ENCODE measurements at places on chromosomes 2 and 18.

GRCh38 chr2:95021023-95021416 lies 4.5 kb upstream of the MAL start:
- DNase-seq, result no peak

- DNase-seq, result no peak
These were observed 90.0 kb upstream of the GULP1 start for GRCh38 chr2:188201639-188202038.

- no peak for DNase-seq
These were observed 43.5 kb upstream of the ACVR1C start for GRCh38 chr2:157672129-157672528.

- DNase-seq, result no peak
These were observed 125.9 kb downstream of the LYPD1 start for GRCh38 chr2:132544006-132544630.

- no peak for DNase-seq
These were observed 457.5 kb upstream of the FANCL start for GRCh38 chr2:58698620-58699019.

DNA sequence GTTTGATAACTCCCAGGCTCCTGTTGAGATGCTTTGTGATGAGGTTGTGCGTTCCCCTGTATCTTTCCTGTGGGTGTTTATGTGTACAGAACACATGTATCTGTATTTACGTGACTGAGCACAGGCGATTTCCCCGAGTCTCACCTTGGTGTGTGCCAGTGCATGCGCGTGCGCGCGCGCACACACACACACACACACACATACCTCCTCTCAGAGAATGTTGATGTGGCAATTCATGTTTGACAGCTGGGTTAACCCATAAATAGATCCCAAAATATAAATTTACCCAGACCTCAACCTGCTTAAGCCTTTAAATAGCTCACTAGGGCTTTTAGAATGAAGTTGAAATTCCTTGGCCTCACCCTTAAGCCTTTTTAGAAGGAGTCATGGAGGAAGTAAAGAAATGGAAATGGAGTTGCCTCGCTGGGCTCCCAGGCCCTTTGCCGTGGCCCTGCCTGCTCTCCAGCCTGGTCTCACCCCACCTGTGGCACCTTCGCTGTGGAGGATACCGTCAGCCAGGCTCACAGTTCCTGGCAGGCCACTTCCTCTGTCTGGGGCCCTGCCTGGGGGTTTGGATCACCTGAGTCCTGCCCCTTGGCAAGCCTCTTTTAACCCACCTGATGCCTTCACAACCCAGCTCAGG lies 20.3 kb downstream of the AGAP1 start:
- no peak for DNase-seq

- DNase-seq, result no peak
These were observed 16.5 kb upstream of the ALPK2 start for GRCh38 chr18:58645398-58645797.

- DNase-seq, result no peak
These were observed 992.2 kb upstream of the PIK3C3 start for GRCh38 chr18:40962784-40963183.

DNA sequence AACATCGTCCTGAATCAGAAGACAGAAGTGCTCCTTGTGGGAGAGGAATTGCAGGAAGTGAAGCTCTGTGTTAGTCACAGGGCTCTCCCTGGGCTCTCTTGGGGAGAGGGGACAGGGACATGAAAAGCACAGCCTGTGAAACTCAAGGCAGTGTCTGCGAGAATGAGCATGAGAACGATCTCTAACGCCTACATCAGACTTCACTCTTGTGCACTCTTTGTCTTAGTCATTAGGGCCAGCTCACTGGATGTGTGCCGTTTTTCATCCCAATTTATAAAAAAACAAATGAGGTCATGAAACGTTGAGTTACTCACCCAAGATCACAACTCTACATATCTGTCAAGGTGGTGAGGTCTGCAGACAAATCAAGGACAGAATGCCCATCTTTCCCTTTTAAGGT lies 27.0 kb upstream of the TWIST2 start:
- no peak for DNase-seq

DNA sequence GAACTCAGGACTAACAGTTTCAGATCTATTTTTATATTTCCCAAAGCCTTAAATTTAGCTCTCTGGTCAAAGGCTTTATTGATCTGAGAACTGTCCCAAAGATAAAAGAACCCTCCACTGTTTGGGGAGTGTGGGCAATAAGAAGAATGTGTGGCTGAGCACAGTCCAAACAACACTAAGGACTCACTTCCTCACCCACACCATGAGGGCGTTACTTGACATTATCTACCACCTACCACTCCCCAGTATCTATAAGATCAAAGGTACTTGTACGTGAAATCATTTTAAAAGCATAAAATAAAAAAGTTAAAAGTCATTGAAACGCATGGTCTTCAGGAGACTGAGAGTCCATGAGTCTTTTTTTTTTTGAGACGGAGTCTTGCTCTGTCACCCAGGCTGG lies 54.6 kb upstream of the NFU1 start:
- no peak for DNase-seq

- DNase-seq, result no peak
These were observed 15.9 kb upstream of the SEC11C start for GRCh38 chr18:59123588-59124369.

- no peak for DNase-seq
These were observed 146.4 kb downstream of the IRS1 start for GRCh38 chr2:226652983-226653765.

- DNase-seq, result no peak
These were observed 83.5 kb downstream of the NFATC1 start for GRCh38 chr18:79479116-79479760.

DNA sequence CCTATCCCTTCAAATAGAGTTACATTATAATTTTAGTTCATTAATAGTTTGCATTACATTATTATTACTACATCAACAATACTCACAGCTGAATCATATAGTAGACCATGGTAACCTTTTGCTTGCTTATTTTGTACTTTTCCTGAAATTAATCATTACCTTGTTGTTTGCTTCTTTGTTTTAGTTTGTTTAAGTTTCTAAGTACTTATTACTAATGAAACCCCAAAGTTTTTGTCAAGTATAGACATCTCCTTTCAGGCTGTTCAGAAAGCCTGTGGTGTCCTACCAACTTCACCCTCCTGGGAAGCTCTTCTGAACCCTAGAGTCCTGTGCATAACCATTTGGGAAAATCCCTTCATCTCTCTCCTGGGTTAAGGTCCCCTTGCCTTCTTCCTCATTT lies 43.5 kb upstream of the LAPTM4A start:
- DNase-seq, result no peak

DNA sequence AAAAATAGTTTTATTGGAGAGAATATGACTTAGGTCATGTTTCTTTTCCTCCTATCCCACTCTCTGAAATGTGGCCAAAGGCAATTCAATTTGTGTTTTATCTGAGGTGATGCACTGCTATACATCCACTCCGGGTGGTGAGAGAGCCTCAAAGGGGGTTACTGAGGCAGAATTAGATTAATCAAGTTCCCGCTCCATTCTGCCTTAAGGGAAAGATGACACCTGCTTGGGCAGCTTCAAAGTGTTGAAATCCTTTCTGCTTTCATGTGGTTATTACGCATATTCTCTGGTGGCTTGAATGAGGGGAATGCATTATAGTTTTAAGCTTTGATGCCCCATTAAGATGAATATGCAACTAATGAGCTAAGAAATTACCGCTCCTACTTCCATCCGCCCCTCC lies 213.0 kb upstream of the TMEFF2 start:
- no peak for DNase-seq

DNA sequence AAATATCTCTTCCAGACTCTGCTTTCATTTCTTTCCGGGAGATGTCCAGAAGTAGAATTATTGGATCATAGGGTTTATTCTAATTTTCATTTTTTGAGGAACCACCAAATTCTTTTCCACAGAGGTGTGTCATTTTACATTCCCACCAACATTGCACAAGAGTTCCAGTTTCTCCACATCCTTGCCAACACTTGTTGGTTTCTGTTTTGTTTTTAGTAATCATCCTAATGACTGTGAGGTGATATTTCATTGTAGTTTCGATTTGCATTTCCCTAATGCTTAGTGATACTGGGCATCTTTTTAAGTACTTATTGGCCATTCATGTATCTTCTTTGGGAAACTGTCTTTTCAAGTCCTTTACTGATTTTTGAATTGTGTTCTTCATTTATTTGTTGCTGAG lies 513.1 kb downstream of the PARD3B start:
- no peak for DNase-seq

DNA sequence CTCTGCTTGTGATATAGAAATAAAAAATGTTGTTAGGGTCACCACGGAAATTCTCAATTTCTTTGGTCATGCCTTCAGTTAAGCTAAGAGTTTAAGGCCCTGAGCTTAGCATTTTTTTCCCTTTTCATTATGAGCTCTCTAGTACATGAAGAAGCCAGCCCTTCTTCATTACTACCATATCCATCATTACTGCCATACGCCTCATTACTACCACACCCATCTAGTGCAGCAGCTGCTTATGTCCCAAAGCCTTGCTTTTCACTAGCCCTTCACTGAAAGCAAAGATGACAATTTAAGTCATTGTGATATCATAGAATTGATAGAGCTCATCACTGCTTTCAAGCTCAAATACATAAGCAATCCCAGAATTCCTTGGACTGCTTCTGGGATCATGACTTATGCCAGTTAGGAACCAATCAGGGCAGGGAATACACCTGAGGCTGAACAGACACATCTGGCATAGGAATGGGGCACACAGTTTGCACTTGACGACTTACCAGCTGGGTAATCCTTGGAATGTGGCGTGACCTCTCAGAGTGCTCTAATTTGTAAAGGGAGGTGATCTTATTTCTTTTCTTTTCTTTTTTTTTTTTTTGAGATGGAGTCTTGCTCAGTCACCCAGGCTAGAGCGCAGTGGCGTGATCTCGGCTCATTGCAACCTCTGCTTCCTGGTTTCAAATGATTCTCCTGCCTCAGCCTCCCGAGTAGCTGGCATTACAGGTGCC lies 40.3 kb downstream of the SOWAHC start:
- DNase-seq, result no peak

DNA sequence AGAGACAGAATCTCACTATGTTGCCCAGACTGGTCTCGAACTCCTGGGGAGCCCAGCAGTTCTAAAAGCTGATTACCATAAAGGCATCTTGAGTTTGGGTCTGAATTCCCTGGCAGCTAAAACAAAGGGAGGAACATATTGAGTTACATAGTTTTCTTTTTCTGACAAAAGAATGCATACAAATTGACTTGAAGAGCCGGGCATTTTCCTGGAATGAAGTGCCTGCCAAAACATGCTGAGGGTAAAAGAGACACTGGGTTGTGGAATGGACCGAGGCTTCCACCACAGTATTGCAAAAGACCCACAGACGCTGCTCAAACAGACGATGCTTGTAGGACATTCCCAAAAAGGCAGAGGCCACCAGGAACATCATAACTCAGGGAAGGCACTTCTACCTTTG lies 35.1 kb upstream of the ROCK2 start:
- DNase-seq, result no peak

GRCh38 chr2:232464544-232464885 lies 8.6 kb downstream of the ALPI start:
- no peak for DNase-seq

GRCh38 chr2:33907866-33908265 lies 308.8 kb upstream of the FAM98A start:
- no peak for DNase-seq

DNA sequence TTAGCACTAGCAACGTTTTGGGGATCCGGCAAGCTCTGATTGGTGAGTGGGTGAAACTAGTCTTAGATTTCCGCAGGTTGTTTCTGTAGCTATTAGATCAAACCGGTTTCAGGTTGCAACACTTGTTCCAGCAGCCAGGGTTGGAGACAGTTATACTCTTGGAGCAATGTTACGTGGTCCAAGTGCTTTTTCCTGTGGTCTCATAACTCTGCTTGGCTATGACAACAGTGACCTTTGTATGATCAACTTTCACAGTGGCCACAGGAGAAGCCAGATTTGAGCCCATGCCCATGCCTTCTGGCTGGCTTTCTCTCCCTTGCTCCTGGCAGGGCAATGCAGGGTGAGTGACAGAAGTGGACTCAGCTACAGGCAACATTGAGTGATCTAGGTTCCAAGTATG lies 84.5 kb upstream of the TAF1B start:
- DNase-seq, result no peak

- DNase-seq, result no peak
These were observed 68.5 kb downstream of the TMEM237 start for GRCh38 chr2:201574766-201575165.

DNA sequence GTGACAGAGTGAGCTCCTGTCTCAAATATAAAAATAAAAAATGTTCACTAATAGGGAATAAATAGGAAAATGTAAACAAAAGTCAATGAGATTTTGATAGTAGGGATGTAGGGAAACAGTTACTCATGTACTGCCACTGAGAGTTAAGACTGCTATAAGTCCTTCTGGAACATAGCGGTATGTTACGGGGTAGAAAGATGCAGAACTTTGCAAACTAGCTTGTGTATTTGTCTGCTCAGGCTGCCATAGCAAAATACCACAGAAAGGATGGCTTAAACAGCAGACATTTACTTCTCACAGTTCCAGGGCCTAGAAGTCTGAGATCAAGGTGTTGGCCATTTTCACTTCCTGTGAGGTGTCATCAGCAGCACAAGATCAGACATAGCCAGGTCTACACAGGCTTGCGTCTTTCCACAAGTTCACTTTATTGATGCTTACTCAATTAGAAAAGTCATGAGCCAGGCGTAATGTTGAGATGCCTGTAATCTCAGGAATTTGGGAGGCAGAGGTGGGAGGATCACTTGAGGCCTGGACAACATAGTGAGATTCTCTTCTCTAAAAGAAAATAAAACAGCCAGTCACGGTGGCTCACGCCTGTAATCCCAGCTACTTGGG lies 8.8 kb downstream of the TXNDC2 start:
- no peak for DNase-seq

DNA sequence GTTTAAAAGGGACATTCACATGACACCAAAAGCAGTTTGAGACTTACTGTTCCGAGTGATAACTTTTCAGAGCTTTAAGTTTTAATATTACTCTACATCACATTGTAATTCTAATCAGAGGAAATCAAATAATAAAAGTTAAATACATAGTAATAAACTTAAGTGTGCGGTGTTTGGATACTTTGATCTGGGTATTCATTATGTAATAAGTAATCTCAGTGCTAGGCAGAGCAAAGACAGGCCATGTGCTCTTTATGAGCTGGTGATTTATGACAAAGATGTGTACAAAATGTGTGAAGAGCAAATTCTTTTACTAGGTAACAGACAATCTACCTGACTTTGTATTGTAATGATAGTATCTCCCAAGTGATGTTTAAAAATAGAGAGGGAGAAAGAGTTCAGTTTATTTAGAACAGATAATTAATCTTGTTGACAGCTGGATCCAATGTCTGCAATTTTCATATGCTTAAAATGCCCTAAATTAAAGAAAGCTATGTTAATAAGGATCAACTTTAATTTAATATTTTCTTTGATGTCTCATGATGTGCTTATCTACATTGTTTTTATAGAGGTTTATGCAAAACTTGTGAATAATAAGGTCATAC lies 4.4 kb downstream of the CFAP221 start:
- DNase-seq, result no peak

- DNase-seq, result no peak
These were observed 9.6 kb upstream of the CHST10 start for GRCh38 chr2:100427111-100427510.

GRCh38 chr2:101974663-101975062 lies 17.1 kb upstream of the IL1R2 start:
- no peak for DNase-seq

All from stimulated activated CD8-positive, alpha-beta memory T cell treated with anti-CD3 and anti-CD28 coated beads, Interleukin-7, amount 100 ng/mL, for 48 hours (primary cell).